Activated CD8-positive, alpha-beta T cell treated with anti-CD3 and anti-CD28 coated beads for 36 hours (primary cell): ENCODE measurements at places on chromosomes 4 and X. TPM values are rescaled to one million over a fixed set of nuclear protein-coding genes. Genes with fewer than 3 reads are reported as not detected.

GRCh38 chrX:88886908-88887307 is 139.9 kb downstream of the CPXCR1 start:
- H3K27ac ChIP-seq, result no peak overlapping the region
- no peaks in the 10 kb centered on the region for H3K36me3 ChIP-seq
- DNase-seq, result no peak
- no peaks in the 10 kb centered on the region for H3K27me3 ChIP-seq
- no peaks in the 10 kb centered on the region for H3K4me1 ChIP-seq

GRCh38 chr4:34193451-34194154 is 2050.7 kb downstream of the ARAP2 start:
- no peak overlapping the region for H3K27ac ChIP-seq
- no peaks in the 10 kb centered on the region for H3K27me3 ChIP-seq
- no peak for DNase-seq
- H3K4me3 ChIP-seq, result no peak overlapping the region
- H3K36me3 ChIP-seq, result no peaks in the 10 kb centered on the region
- no peaks in the 10 kb centered on the region for H3K4me1 ChIP-seq

DNA sequence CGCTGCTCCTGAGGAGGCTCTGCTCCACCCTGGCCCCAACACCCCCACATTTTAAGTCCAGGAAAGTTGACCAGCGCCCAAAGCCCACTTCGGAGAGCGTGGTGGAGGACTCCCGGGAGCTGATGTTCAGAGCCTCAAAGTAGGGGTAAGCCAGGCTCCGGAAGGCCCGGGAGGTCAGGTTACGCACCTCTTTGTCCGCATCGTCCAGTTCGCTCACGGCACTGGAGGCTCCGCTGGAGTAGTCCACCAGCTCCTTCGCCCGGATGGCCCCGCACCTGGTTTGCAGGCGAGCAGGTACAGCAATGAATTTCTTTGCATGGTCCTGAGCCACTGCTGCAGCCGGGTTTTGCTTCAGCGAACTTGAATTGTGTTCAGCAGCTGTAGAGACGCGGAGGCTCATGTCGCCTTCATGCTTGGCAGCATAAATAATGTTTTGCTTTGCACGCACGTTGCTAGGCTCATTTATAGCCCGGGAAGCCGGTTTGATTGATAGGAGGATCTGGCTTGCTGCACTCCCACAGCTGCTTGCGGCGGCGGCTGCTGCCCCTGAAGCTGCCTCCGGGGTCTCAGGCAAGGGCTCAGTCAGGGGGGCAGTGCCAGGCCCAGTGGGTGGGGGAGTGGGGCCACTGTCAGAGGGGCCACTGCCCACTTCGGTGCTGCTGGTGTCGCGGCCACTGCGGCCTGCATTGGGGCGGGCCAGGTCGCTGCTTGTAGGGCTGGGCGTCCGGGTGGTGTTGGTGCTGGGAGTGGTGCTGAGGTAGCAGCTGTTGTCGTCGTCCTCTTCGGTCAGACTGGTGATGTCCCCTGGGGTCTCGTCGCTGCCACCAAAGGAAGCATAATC is 4.8 kb downstream of the C4orf54 start:
- H3K4me3 ChIP-seq, result no peak overlapping the region
- H3K27me3 ChIP-seq, result no peaks in the 10 kb centered on the region
- DNase-seq, result no peak
- no peak overlapping the region for H3K27ac ChIP-seq

FAM53A gene
- 1.8 TPM for total RNA-seq

DNA sequence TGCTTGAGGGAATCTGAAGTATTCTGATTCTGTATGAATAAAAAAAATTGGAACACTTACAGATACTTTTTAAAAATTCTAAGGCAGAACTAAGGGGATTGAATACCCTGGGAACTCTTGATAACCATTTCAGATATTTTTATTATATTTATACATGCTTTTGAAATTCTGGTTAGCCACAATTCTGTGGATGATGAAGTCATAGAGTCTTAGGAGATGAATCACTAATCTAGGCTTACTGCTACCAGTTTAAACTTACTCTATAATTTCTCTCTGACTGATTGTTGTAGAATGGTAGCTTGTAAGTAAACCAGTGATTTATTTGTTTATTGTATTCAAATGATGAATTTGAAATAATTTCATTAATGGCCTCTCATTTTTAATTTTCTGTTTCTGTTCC is 11.4 kb upstream of the SLAIN2 start:
- H3K27ac ChIP-seq, result no peak overlapping the region
- no peak for DNase-seq
- H3K36me3 ChIP-seq, result no peaks in the 10 kb centered on the region
- H3K27me3 ChIP-seq, result peaks cover 6% of the 10 kb centered on the region
- H3K4me3 ChIP-seq, result no peak overlapping the region
- peaks cover 10% of the 10 kb centered on the region for H3K4me1 ChIP-seq

SSX2 gene
- not detected for total RNA-seq
